ENCODE measurements at places on chromosomes 7 and 10. TPM values are rescaled to one million over a fixed set of nuclear protein-coding genes. Genes with fewer than 3 reads are reported as not detected.
A peak's percentile ranks its signal among the peaks of the same experiment; 100 is the strongest.

DNA sequence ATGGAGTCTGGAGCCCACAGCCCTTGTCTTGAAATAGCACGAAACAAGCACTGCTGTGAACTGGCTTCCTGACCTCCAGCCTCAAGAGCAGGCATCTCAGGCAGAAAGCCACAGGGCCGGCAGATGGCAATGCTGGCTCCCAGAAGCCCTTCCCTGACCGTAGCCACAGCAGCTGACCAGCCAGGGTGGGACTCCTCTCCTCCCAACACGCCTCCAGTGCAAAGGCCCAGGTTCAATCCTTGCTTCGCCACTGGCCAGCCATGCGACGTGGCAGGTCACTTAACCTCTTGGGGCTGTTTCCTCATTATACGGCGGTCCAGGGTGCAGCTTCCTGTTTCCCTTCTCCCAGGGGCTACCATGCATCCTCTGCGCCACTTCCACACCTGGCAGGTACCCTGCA lies 12.8 kb downstream of the PRKAG2 start:
- H3K4me1 ChIP-seq = peaks cover 12% of the 10 kb centered on the region
- no peaks in the 10 kb centered on the region for H3K36me3 ChIP-seq
- H3K4me3 ChIP-seq = no peak overlapping the region
- no peaks in the 10 kb centered on the region for H3K27me3 ChIP-seq
- DNase-seq = no peak
- no peak overlapping the region for H3K27ac ChIP-seq

Gene TCAF1
- total RNA-seq = 71.2 TPM

Gene KCP
- 4.2 TPM for total RNA-seq

- H3K4me1 ChIP-seq = peaks cover 33% of the 10 kb centered on the region
- H3K36me3 ChIP-seq = no peaks in the 10 kb centered on the region
- DNase-seq = no peak
These were observed 2.8 kb downstream of the LGI1 start for GRCh38 chr10:93760490-93760889.

DNA sequence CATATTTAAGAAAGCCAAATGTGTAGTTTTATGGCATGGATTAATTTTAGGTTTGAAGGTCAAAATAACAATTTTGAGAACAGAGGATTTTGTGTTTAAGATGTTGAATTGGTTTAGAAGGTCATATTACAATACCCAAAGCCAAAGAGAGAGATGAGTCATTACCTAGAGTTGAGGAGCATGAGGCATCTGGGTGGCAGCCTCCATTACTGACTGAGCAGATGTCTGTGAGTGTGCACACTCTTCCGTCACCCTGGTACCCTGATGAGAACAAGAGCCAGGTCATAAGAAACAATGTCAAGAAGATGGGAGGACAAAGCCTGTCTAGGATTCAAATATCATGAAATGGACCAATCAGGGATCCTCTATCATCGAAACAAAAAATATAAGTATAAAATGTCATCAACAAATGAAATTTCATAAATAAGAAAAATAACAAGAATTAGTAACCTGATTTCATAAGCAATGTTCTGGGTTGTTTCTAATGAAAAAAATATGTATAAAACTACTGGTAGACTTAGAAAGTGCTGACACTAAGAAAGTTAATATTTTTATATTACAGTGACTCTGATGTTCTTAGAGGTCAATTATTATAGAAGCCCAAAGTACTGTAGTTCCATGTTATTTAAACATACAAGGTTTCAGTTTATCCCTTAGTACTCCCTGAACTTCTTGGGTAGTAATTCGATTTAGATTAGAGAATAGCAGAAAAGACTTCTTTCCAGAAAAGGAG lies 20.0 kb downstream of the CUBN start:
- DNase-seq = no peak
- no peaks in the 10 kb centered on the region for H3K36me3 ChIP-seq
- H3K4me3 ChIP-seq = no peak overlapping the region
- H3K27me3 ChIP-seq = no peaks in the 10 kb centered on the region
- H3K27ac ChIP-seq = no peak overlapping the region
- H3K4me1 ChIP-seq = peaks cover 13% of the 10 kb centered on the region

DNA sequence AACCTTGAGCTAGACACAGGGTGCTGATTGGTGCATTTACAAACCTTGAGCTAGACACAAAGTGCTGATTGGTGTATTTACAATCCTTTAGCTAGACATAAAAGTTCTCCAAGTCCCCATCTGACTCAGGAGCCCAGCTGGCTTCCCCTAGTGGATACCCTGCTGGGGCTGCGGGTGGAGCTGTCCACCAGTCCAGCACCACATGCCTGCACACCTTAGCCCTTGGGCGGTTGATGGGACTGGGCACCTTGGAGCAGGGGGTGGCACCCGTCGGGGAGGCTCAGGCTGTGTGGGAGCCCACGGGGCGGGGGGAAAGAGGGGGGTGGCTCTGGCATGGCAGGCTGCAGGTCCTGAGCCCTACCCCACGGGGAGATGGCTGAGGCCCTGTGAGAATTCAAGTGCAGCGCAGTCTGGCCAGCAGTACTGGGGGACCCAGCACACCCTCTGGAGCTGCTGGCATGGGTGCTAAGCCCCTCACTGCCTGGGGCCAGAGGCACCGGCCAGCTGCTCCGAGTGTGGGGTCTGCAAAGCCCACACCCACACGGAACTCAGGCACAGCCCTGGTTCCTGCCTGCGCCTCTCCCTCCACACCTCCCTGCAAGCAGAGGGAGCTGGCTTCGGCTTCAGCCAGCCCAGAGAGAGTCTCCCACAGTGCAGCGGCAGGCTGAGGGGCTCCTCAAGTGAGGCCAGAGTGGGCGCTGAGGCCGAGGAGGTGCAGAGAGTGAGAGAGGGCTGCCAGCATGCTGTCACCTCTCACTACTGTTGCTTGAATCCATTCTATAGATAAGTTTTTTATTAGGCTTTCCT lies 369.8 kb upstream of the SMIM30 start:
- H3K27ac ChIP-seq = no peak overlapping the region
- no peaks in the 10 kb centered on the region for H3K27me3 ChIP-seq
- no peak for DNase-seq
- H3K4me3 ChIP-seq = no peak overlapping the region

- H3K36me3 ChIP-seq = no peaks in the 10 kb centered on the region
- peaks cover 4% of the 10 kb centered on the region for H3K4me1 ChIP-seq
- no peak overlapping the region for H3K4me3 ChIP-seq
- no peaks in the 10 kb centered on the region for H3K27me3 ChIP-seq
These were observed 247.3 kb downstream of the ETV1 start for GRCh38 chr7:13742126-13742525.

DNA sequence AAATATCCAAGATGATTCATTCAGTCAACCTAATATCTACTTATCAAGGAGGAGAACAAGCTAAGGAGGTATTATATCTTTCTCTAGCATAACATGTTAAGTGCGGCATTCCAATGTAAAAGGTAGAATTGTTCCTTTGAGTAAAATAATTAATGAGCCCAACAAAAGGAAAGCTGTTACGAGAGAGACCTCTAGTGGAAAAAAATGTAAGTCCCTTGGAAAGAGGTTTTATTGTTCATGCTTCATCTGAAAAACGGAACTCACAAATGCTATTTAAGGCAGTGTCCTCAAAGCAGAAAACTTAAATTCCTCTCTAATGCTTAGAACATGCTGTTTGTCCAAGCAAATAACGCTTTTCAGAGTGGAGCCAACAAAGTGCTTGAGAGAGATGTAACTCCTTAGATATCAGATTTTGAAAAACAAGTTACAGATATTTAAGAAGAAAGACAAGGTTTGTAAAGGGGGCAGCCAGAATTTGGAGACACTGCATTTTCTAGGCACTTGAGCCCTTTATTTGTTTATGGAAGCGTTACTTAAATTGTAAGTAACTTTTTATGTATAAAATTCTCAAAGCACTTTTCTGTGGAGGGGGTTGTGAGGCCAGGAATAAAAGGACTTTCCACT lies 119.9 kb downstream of the TFEC start:
- H3K27me3 ChIP-seq = no peaks in the 10 kb centered on the region
- H3K4me1 ChIP-seq = peaks cover 38% of the 10 kb centered on the region

GRCh38 chr10:123442901-123443300 lies 223.3 kb upstream of the GPR26 start:
- H3K4me1 ChIP-seq = no peaks in the 10 kb centered on the region
- H3K27me3 ChIP-seq = peaks cover 84% of the 10 kb centered on the region
- no peak overlapping the region for H3K4me3 ChIP-seq
- no peak overlapping the region for H3K27ac ChIP-seq

GRCh38 chr10:122293961-122294380 lies 22.9 kb downstream of the BTBD16 start:
- no peaks in the 10 kb centered on the region for H3K36me3 ChIP-seq
- DNase-seq = no peak
- no peak overlapping the region for H3K4me3 ChIP-seq
- H3K4me1 ChIP-seq = peaks cover 4% of the 10 kb centered on the region
- H3K27ac ChIP-seq = peak overlapping the region; percentile 98
- peaks cover 3% of the 10 kb centered on the region for H3K27me3 ChIP-seq

Gene TMEM229A
- 0.33 TPM for total RNA-seq

Gene TSPAN15
- total RNA-seq = 19.7 TPM

DNA sequence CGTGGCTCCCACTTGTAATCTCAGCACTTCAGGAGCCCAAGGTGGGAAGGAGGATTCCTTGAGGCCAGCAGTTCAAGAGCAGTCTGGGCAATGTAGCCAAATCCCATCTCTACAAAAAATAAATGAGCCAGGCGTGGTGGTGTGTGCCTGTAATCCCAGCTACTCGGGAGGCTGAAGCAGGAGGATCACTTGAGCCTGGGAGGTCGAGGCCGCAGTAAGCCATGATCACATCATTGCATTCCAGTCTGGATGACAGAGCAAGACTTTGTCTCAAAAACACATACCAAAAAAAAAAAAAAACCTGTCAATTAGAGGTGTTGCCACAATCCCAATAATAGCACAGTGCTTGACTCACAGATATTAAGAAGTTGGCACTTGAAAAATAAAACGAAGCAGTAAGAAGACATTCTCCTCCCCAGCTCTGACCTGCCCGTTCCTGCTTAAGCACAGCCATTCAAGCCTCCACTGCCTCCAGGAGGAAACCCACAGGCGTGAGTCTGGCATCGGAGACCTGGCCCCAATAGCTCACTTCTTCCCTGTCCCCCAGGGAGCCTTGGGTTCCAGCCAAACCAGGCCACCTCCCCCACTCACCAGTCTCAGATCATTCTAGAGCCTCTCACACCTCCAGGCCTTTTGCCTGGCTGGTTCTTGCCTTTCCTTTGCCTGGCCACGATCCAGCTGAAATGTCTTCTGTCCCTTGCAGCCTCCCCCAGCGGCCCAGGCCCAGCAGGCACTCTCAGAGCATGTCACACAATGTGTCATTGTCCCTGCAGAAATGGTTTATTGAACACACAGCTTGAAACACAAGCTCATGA lies 45.3 kb upstream of the GTF2I start:
- H3K27ac ChIP-seq = peak overlapping the region; percentile 86
- peak overlapping the region; percentile 62 for H3K4me3 ChIP-seq
- peaks cover 1% of the 10 kb centered on the region for H3K36me3 ChIP-seq
- peaks cover 16% of the 10 kb centered on the region for H3K4me1 ChIP-seq

GRCh38 chr10:114179148-114179547 lies at the start of gene TDRD1:
Gene TDRD1, plus strand, starts transcription at chr10:114179353. Its CDS starts 8,479 bp downstream, at chr10:114187832.
- H3K4me1 ChIP-seq = peaks cover 6% of the 10 kb centered on the region
- DNase-seq = no peak

DNA sequence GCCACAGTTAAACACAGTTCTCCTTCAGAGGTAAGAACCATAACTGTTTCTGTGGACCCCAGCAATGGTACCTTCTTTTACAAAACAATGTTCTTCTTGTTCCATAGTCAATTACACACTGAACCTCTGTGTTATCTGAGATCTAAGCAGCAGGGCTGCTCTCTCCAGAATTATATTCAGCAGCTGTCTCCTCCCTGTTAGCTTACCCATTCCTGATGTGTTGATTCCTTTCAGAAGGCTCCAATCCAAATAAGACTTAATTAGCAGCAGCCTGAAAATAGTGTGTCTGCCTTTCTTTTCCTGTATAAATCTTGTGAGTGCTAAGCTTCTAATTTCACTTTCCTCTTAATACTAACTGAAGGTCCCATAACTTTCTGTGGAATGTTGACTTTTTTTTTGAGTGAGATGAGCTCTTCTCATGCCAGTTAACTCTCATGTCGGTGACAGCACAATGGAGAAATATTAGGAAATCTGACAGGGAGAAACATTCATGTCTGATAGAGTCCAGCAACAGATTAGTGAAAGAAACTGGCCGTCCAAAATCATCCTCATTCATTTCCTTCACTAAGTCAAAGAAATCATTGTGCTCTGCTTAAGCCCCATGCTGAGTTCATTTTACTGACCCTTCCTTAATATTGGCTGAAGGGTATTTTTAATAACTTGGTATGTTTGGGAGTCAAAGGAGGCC lies 226.5 kb downstream of the PRKG1 start:
- no peak overlapping the region for H3K27ac ChIP-seq
- no peaks in the 10 kb centered on the region for H3K36me3 ChIP-seq
- peaks cover 19% of the 10 kb centered on the region for H3K4me1 ChIP-seq
- DNase-seq = no peak
- H3K4me3 ChIP-seq = no peak overlapping the region
- no peaks in the 10 kb centered on the region for H3K27me3 ChIP-seq

Gene UMAD1
- total RNA-seq = 9.0 TPM

GRCh38 chr10:61183967-61184366 lies 240.0 kb upstream of the RHOBTB1 start:
- no peaks in the 10 kb centered on the region for H3K36me3 ChIP-seq
- H3K4me3 ChIP-seq = no peak overlapping the region
- no peak overlapping the region for H3K27ac ChIP-seq
- peaks cover 13% of the 10 kb centered on the region for H3K4me1 ChIP-seq

Gene ZDHHC16
- 50.7 TPM for total RNA-seq

DNA sequence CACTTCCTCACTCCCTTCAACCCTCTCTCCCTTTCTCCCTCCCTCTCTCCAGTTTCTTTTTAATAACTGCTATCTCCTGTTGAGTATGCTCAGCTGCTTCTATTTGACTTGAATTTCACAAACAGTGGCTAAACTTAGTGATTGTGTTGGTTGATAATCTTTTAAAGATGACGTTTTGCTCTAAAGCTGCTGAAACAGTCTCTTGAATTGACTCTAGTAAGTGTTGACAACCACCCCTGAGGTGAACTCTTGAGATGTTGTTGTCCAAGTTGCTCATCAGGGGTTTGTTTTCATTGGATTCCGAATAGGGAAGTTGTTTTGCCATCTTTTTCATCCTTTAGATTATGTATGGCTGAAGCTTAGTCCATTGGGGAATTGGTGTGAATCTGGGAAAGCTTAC lies 176.2 kb downstream of the TWIST1 start:
- no peak overlapping the region for H3K27ac ChIP-seq
- DNase-seq = no peak
- no peak overlapping the region for H3K4me3 ChIP-seq
- H3K4me1 ChIP-seq = peaks cover 13% of the 10 kb centered on the region
- H3K27me3 ChIP-seq = no peaks in the 10 kb centered on the region
- peaks cover 3% of the 10 kb centered on the region for H3K36me3 ChIP-seq
